ENCODE measurements at places on chromosomes 3 and 15. TPM values are rescaled to one million over a fixed set of nuclear protein-coding genes. Genes with fewer than 3 reads are reported as not detected.

DNA sequence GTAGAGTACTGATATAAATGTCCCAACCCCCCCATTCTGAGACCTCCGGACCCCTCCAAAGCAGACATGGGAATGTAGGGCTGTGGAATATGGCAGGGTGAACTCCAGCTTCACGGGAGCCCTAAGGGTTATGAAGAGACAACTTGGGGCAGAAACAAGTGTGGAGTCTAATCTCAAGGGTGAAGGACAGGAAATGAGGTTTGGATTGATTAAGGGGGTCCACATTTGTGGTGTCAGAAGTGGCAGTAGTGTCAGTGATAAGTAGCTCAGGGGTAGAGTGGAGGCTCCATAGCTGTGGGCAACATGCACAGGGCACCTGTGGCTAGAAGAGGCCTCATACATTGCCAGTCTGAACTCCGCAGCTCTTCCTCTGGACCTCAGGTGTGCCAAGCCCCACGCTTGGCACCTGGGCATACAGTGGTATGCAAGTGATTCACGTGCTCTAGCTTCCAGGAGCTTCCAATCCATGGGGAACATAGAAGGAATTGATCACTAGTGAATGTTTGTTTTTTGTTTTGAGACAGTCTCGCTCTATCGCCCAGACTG is 4.1 kb upstream of the P4HTM start:
- H3K27ac ChIP-seq = no peak overlapping the region
- peaks cover 6% of the 10 kb centered on the region for H3K4me1 ChIP-seq
- H3K4me3 ChIP-seq = no peak overlapping the region
- DNase-seq = no peak
- H3K36me3 ChIP-seq = no peaks in the 10 kb centered on the region
- H3K27me3 ChIP-seq = no peaks in the 10 kb centered on the region

TGM4 gene
- total RNA-seq = not detected

DNA sequence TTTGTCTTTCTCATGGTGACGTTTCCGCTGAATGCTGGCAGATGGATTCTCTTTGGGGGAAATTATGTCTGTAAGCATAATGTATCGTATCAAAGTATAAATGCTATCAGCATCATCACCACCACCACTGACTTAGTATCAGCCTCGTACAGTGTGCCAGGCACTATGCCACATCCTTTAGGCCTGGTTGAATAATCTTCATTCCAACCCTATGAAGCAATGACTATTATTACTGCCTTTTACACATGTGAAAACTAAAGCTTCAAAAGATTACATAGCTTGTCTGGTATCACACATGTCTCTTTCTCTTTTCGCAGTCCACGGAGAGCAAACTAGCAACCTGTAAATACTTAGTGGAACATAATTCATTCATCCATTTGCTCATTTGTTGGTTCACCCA is 166.7 kb upstream of the PRICKLE2 start:
- no peak overlapping the region for H3K4me3 ChIP-seq
- H3K27me3 ChIP-seq = no peaks in the 10 kb centered on the region
- no peaks in the 10 kb centered on the region for H3K36me3 ChIP-seq
- no peaks in the 10 kb centered on the region for H3K4me1 ChIP-seq
- DNase-seq = no peak

- H3K36me3 ChIP-seq = no peaks in the 10 kb centered on the region
- no peak for DNase-seq
- no peaks in the 10 kb centered on the region for H3K27me3 ChIP-seq
- H3K27ac ChIP-seq = no peak overlapping the region
- H3K4me1 ChIP-seq = no peaks in the 10 kb centered on the region
Observed at GRCh38 chr3:170768334-170768801, 101.6 kb downstream of the RPL22L1 start.

MUC20 gene
- total RNA-seq = 8.9 TPM

CASR gene
- total RNA-seq = 11.4 TPM

- H3K27ac ChIP-seq = no peak overlapping the region
- H3K36me3 ChIP-seq = no peaks in the 10 kb centered on the region
- no peak for DNase-seq
- H3K27me3 ChIP-seq = no peaks in the 10 kb centered on the region
- H3K4me3 ChIP-seq = no peak overlapping the region
- peaks cover 11% of the 10 kb centered on the region for H3K4me1 ChIP-seq
Observed at GRCh38 chr3:4730719-4731118, 237.6 kb downstream of the ITPR1 start.

- H3K4me1 ChIP-seq = peaks cover 3% of the 10 kb centered on the region
- DNase-seq = no peak
- no peaks in the 10 kb centered on the region for H3K27me3 ChIP-seq
- H3K4me3 ChIP-seq = no peak overlapping the region
- H3K27ac ChIP-seq = no peak overlapping the region
Observed at GRCh38 chr15:77023576-77024272, 28.8 kb downstream of the PSTPIP1 start.

DNA sequence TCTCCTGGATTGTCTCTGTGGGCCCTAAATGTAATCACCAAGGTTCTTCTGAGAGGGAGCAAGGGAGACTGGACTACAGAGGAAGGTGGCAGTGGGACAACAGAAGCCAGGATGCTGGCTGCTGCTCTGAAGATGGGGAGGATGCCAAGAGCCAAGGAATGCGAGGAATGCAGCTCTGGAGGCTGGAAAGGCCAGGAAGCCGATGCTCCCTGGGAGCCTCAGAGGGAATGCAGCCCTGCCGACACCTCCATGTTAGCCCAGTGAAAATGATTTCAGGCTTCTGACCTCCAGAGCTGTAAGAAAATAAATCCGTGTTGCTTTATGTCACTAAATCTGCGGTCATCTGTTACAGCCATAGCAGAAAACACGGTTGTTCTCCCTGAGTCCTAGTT is 44.1 kb downstream of the UMPS start:
- H3K27me3 ChIP-seq = no peaks in the 10 kb centered on the region
- H3K4me3 ChIP-seq = no peak overlapping the region
- peak; percentile 39 for DNase-seq
- peak overlapping the region; percentile 58 for H3K27ac ChIP-seq
- H3K4me1 ChIP-seq = no peaks in the 10 kb centered on the region

DNA sequence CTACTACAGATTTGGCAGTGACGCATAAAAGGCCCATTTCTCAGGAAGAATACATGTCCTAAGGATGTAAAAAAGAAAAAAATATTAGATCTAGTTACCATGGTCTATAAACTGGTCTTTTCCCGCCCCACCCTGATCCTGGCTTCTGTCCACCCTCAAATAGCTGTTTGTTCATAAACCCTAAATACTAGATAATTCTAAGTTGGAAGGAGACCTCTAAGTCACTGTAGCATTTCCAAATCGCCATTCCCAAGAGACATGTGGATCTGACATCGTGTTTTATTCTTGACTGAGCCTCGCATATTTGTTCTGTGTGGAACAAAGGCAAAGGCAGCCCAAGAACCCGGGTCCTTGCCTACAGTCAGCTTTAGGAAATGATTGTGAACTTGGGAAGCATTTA is 49.0 kb downstream of the LMCD1 start:
- H3K36me3 ChIP-seq = no peaks in the 10 kb centered on the region
- no peaks in the 10 kb centered on the region for H3K27me3 ChIP-seq
- no peak for DNase-seq
- H3K4me3 ChIP-seq = no peak overlapping the region
- H3K27ac ChIP-seq = no peak overlapping the region

DNA sequence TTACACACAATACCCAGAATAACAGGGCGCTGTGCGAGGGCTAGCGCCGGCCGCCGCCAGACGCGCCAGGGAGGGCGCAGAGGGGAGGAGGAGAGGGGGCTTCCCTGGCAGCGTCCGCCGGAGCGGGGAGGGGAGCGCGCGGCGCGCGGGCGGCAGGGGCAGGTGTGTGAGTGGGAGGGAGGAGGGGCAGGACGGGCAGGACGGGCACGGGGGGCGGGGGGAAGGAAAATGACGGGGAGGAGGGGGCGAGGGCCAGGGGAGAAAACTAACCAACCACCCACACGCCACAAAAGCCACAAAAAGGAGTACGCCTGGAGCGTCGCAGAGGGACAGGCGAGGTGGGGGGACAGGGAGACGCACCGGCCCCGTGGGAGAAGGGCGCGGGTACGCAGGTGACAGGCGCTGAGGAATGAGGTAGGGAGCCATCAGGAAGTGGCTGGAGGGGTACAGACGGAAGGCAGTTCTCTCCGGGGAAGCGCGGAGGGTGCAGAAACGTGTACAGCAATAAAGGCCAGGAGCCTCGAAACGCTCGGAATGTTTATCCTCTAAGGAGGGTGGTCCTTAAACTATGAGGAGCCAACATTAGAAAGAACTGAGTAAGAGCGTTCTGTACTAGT is 610 bp upstream of the SATB1 start:
- H3K4me1 ChIP-seq = peaks cover 18% of the 10 kb centered on the region
- H3K36me3 ChIP-seq = no peaks in the 10 kb centered on the region
- peak; percentile 90 for DNase-seq
- H3K4me3 ChIP-seq = peak overlapping the region; percentile 89
- H3K27ac ChIP-seq = peak overlapping the region; percentile 95

GRCh38 chr15:64558460-64559179 is 98.2 kb downstream of the ZNF609 start:
- H3K36me3 ChIP-seq = no peaks in the 10 kb centered on the region
- DNase-seq = no peak
- no peaks in the 10 kb centered on the region for H3K27me3 ChIP-seq
- no peak overlapping the region for H3K27ac ChIP-seq
- H3K4me1 ChIP-seq = no peaks in the 10 kb centered on the region
- no peak overlapping the region for H3K4me3 ChIP-seq

DNA sequence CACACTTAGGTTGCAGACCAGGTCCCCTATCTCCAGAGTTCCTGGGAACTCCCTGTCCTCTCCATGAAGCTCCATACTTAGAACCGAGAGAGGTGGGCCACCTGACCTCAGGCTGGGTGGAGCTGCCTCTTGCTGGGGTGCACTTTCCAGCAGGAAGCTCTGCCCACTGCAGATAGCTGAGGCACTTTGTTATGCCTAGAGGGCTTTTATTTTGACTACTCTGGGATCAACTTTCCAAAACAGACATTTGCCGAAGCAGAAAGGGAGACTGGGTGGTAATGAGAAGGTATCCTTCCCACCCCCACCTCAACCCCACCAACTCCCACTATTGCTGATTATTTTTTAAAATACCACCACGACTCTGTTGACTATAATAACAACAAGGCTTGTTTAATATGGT is 54.7 kb downstream of the CLDN11 start:
- H3K36me3 ChIP-seq = no peaks in the 10 kb centered on the region
- H3K27me3 ChIP-seq = no peaks in the 10 kb centered on the region
- no peak overlapping the region for H3K27ac ChIP-seq
- H3K4me1 ChIP-seq = no peaks in the 10 kb centered on the region

GRCh38 chr15:80779658-80780415 is 667 bp downstream of the CEMIP start:
- no peaks in the 10 kb centered on the region for H3K27me3 ChIP-seq
- no peaks in the 10 kb centered on the region for H3K4me1 ChIP-seq
- DNase-seq = no peak
- no peak overlapping the region for H3K27ac ChIP-seq

DNA sequence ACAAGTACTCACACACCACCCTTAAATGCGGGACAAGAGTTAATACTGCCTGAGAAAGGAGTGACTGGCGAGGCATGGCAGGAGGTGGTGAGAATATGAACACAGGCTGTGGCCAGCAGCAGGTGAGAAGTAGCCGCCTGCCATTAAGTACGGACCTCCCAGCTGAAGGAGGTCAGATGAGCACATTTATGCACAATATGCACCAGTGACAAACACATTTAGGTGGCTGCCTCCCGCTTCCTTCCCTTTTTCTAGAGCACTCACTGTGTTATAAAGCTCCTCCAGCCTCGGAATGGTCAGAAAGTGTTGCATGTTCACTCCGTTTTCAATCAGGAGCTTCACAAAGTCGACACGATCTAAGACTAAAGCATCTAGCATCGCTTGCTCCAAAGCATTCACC is 52.4 kb downstream of the TRPM1 start:
- no peak overlapping the region for H3K4me3 ChIP-seq
- H3K36me3 ChIP-seq = no peaks in the 10 kb centered on the region
- H3K27ac ChIP-seq = no peak overlapping the region
- no peak for DNase-seq

EFCC1 gene
- 0.66 TPM for total RNA-seq

DNA sequence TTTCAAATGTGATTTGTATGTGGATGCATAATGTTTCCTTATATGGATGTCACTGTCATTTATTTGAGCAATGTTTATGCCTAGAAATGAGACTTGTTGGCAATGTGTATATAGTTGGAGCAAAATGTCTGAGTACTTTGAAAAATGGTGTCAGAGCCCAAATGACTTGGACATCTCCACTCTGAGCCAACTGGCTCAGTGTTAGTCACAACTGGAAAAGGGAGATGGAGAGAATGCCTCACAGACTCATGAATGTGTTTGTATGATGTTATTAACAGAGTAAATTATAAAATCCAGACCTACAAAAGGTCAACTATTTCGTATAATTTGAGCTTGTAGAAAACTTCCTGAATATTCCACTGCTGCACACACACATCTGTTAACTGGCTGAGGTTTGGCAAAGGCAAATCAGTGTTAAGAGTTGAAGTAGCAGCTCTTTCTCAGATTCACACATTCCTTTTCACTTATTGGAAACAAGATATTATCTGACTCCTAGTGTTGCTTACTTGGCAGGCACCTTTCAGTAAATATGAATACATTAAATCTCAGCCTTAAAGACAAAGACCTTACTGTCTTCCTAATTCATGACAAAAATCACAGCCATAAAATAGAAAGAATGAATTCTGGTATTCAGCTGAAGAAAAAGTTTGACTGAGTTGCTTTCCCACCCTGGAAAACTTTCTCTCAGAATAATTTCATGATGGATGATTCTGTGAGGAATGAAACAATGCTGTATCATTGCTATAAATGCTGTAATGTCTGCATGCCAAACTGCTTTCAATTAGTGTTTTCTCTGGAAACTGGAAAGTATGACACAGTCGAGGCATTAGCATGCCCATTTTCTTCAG is 27.0 kb downstream of the ADIPOQ start:
- DNase-seq = no peak
- no peaks in the 10 kb centered on the region for H3K27me3 ChIP-seq
- no peak overlapping the region for H3K4me3 ChIP-seq

DNA sequence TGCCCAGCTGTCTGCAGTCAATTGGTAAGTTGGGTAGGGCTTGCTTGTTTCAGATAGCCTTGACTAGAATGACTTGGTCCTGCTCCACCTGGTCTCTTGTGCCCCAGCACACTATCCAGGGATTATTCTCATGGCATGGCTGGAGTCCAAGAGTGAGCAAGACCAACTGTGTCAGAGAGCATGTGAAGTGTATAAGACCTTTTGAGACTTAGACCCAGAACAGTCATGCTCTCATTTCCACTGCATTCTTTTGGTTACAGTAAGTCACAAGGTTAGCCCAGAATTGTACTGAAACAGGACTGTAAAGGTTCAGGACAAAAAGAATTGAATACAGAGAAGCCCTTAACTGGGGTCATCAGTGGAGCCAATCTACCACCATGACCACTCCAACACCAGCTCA is 650.8 kb upstream of the ADAMTS9 start:
- H3K27me3 ChIP-seq = no peaks in the 10 kb centered on the region
- H3K27ac ChIP-seq = no peak overlapping the region
- no peaks in the 10 kb centered on the region for H3K4me1 ChIP-seq

EPHA3 gene
- 0.76 TPM for total RNA-seq

- no peak overlapping the region for H3K4me3 ChIP-seq
- no peak overlapping the region for H3K27ac ChIP-seq
- DNase-seq = no peak
- H3K4me1 ChIP-seq = no peaks in the 10 kb centered on the region
- H3K27me3 ChIP-seq = no peaks in the 10 kb centered on the region
Observed at GRCh38 chr15:98504998-98505397, 143.3 kb upstream of the IGF1R start.
